ENCODE measurements at places on chromosomes 16 and 17.

GRCh38 chr17:43003542-43004172 is 2.9 kb upstream of the IFI35 start:
- no peak for DNase-seq

DNA sequence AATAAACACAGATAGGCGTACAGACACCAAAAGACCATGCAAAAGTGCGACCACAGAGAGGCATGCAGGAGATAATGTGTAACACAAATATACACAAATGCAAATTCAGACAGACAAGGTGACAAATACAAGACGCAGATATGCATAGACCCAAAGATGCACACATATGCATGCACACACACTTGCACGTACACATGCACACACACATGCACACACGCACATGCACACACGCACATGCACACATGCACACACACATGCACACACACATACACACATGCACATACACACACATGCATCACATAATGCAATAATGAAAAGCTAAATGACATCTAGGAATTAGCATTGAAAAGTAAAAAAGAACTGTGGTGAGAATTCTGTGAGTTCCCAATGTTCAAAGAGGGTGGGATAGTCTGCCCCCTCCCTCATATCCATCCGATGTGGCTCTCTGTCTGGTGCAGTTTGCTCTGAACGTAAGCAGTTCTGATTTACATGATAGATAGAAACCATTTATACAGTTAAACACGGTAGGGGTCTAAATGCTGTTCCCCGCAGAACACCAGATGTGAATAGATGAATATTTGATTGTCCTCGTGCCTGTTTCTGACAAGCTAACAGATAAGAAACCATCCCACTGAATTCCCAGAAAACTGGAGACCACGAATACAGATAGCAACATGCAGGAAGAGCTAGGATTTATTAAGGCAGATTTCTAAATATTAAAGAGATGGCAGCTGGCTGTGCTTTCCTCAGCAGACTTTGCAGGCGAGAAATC is 186.1 kb downstream of the TMEM114 start:
- no peak for DNase-seq

DNA sequence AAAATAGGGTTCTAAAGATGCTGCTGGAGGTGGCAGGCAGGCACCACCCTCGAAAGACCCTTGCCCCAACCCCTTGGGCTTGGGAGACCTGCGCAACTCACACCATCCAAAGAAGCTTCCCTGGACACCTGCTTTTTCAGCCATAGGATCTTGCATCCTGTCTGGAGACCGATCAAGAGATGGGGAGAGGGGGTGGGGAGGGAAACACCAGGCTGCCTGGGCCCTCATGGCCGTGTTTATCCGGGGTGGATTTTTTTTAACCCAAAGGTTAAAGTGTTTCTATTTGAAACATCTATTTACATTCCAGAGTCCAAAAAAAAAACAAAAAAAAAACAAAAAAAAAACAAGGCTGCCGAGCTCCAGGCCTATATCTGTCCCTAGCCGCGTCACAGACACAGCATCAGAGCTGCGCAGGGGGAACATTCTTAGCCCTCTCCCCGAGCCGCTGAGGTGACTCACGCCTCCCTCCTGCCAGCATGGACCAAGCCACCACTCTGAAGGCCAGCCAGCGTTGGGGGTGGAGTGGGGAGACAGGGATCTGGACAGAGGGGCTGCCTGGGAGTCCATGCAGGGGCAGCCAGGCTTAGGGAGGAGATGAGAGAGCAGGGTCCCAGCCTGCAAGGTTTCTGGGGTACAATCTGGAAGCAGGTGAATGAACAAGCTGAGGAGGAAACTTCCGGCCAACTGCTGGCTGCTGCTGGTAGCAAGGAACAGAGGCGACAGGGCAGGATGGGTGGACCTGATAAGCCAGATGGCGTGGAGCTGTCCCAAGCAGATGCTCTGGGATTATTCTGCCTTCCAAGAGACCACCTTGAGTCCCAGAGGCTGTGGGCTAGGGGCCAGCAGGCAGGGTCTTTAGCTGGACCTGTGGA is 14.8 kb downstream of the HDAC5 start:
- DNase-seq: no peak

DNA sequence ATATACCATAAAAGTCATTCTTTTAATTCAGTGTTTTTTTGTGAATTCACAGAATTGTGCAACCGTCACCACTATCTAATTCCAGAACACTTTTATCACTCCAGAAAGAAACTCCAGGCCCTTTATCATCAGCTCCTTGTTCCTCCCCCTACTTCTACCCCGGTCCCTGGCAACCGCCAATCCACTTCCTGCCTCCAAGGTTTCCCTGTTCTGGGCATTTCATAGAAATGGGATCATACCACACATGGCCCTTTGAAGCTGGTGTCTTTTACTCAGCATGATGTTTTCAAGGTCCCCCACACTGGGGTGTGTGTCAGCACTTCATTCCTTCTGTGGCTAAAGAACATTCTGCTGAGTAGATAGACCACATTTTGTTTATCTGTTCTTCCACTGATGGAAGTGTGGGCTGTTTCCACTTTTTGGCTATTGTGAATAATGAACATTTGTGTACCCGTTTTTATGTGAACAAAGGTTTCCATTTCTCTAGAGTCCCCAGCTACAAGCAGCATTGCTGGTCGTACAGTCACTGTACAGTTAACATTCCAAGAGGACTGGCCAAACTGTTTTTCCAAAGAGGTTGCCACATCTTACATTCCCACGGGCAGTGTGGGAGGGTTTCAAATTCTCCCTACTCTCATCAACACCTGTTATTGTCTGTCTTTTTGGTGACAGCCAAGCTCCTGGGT is 75.8 kb upstream of the ZNF469 start:
- DNase-seq: no peak

- no peak for DNase-seq
Observed at GRCh38 chr16:57589374-57589773, 39.1 kb upstream of the ADGRG1 start.

DNA sequence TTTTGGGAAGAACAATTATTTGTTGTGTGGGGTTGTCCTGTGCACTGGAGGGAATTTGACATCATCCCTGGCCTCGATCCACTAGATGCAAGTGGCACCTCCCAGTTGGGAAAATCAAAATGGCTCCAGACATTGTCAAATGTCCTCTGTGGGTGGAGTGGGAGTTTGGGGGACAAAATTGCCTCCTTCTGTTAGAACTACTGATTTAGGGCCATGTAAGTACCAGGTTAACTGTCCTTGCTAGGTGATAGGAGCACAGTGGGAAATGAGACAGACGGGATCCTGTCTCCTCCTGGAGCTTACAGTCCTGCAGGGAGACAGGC is 56.8 kb downstream of the ARHGAP23 start:
- no peak for DNase-seq

DNA sequence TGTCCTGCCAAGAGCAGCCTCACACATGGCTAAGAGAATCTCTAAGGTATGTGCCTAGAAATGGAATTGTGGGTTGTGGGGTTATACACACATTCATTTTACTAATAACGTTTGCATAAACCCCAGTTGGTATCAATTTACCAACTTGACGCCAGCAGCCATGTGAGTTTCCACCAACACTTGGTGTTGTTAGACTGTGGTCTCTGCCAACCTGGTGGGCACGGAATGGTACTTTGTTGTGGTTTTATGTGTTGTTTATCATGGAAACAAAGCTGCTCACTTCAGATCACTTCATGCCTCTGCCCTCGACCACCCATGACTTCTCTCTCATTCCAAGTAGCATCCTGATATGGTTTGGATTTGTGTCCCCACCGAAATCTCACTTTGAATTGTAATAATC is 152.0 kb upstream of the CDC42EP4 start:
- no peak for DNase-seq

DNA sequence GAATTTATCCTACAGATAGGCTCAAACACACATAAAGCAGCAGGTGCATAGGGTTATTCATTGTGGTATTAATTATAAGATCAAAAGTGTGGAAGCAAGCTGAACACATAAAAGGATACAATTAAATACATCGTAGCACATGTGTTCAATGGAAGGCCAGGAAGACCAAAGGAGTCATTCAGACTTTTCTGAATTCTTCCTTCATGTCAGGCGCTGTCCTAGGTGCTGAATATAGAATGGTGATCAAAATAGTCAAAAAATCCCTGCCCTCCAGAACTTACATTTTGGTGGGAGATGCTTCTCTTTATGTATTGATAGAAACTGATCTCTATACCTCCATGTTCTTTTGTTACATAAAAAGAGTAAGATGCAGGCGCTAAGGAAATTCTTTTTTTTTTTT is 439.0 kb upstream of the ASIC2 start:
- DNase-seq: no peak

GRCh38 chr16:72389791-72390190 is 217.8 kb upstream of the PMFBP1 start:
- DNase-seq: no peak

GRCh38 chr16:74871608-74872007 is 97.0 kb upstream of the FA2H start:
- DNase-seq: no peak

- no peak for DNase-seq
Observed at GRCh38 chr17:17358866-17359265, 55.7 kb downstream of the NT5M start.

GRCh38 chr16:11503566-11503965 is 83.2 kb downstream of the LITAF start:
- no peak for DNase-seq

DNA sequence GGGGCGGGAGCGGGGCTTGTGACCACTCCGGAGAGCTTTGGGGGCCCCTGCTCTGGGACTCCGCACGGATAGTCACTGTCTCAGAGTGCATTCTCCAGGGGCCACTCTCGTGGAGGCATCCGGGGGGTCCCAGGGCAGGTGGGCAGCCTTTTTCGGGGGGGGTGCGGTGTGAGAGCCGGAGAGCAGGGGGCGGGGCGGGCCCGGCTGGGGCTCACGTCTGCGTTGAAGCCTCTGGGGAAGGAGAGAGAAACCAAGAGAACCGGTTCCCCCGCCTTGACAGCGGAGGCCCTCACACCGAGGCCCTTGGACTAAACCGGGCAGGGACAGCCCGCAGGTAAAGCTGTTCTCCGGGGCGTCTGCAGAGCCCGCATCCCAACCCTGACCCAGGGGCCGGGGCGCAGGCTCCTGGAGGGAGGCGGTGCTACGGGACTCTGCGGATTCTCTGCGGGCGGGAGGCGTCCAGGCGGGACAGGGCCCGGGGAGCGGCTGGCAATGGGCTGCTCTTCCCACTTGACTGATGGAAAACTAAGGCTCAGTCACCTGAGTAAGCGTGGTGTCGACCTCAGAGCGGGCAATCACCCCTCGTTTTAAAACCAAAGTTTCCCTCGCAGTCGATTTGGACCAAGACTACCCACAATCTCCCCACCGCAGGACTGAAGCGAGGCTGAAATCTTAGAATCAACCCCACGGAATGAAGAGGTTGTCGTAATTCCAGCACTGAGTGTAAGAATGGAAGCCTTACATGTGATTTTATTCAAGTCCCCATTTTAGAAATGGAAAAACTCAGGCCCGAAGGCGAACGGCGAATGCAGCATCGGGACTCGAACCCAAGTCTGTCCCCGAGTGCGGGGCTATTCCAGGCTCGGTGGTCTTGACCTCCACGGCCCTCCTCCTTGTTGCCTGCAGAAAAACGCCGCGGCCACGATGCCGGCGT is 49.6 kb upstream of the AMZ2 start:
- no peak for DNase-seq

DNA sequence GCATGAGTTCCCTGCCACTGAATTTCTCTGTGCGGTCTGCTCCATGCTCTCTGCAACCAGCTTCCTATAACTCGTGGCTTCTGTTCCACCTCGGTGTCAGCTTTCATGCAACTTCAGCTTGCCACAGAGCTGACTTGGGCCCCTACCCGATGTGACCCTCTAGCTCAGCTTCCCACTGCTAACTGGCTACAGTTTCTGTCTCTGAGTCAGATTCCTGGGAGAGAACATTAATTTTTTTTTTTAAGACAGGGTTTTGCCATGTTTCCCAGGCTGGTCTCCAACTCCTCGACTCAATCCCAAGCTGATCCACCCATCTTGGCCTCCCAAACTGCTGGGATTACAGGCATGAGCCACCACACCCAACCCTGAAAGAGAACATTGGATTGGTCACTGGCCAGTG is 35.5 kb upstream of the PSMD7 start:
- DNase-seq: no peak

DNA sequence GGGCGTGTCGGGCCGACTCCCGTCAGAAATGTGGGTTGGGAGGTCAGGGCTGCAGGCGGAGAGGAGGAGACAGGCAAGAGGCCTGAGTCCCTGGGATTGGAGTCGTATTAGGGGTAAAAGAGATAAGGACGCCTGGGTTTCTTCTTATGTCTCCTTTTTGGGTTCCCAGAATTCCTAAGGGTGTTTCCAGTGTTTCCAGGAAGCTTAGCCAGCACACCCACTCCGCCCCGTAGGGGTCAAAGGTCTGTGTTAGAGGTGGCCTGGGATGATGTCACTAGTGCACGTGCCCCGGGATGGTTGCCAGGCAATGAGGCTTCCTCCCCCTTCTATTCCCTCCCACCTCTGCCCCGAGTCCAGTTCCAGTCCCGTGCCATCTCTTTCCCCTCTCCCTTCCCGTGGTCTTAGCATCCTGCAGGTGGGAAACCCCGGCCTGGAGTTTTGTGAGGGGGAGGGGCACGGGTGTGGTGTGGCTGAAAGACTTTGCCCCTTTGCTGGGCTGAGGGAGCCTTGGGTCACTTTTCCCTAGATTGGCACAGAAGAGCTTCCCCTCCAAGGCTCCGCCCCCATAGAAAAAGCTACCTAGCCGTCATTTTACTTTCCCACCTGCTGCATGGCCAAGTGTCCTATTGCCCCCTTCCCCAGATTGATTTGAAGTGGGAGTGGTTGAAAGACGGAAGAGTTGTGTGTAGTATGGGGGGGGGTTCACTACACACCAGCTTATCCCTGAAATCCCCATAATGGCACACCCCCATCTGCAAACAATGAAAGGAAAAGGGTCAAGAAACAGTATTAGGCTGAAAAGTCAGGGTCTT is 2.8 kb downstream of the KDM6B start:
- DNase-seq: peak; percentile 90

- no peak for DNase-seq
Observed at GRCh38 chr16:19861811-19862327, 22.8 kb downstream of the GPRC5B start.

GRCh38 chr16:57844416-57845030 is 42.2 kb upstream of the KIFC3 start:
- DNase-seq: no peak

GRCh38 chr16:12976936-12977335 is 75.5 kb downstream of the SHISA9 start:
- DNase-seq: no peak

DNA sequence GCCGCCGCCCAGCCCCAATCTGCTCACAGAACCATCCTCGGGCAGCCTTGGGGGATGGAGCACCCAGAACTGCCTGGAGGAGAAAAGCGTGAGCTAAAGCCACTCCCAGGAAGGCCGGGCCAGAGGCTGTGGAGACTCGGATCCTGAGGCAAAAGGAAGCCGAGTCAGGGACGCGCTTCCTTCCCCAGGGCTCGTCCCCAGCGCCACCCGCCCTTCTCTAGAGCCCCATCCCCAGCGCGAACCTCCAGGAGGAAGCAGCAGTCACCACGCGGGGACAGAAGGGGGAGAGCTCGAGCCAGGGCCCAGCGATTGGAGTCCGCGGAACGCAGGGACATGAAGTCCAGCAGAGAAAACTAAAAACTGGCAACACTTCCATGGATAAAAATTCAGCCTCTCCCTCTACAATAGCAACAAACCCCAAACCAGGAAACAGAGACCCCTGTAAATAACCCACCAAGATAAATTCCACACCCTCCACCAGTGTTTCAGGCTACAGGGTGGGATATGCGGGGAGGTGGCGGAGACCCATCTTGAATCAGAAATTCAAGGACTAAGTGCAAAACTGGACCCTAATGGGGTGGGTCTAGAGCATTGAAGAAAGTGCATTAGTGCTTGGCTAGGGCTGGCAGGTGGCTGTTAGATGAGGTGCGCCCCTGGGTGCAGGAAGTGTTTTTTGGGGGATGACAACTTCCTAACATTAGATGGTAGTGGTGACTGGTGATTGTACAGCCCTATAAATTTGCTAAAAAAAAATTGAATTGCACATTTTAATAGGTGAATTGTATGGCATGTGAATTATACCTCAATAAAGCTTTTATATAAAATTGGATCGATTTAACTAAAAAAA is 116.1 kb upstream of the METRNL start:
- DNase-seq: no peak

Measured in left renal cortex interstitium (tissue), 4 donors.